ENCODE measurements at places on chromosomes 16 and 17. TPM values are rescaled to one million over a fixed set of nuclear protein-coding genes. Genes with fewer than 3 reads are reported as not detected.
A peak's percentile ranks its signal among the peaks of the same experiment; 100 is the strongest.

GRCh38 chr17:81228834-81229665, 6.3 kb upstream of the CEP131 start:
- no peak overlapping the region for H3K27ac ChIP-seq
- no peak for DNase-seq
- no peaks in the 10 kb centered on the region for H3K4me1 ChIP-seq
- peaks cover 9% of the 10 kb centered on the region for H3K36me3 ChIP-seq

DNA sequence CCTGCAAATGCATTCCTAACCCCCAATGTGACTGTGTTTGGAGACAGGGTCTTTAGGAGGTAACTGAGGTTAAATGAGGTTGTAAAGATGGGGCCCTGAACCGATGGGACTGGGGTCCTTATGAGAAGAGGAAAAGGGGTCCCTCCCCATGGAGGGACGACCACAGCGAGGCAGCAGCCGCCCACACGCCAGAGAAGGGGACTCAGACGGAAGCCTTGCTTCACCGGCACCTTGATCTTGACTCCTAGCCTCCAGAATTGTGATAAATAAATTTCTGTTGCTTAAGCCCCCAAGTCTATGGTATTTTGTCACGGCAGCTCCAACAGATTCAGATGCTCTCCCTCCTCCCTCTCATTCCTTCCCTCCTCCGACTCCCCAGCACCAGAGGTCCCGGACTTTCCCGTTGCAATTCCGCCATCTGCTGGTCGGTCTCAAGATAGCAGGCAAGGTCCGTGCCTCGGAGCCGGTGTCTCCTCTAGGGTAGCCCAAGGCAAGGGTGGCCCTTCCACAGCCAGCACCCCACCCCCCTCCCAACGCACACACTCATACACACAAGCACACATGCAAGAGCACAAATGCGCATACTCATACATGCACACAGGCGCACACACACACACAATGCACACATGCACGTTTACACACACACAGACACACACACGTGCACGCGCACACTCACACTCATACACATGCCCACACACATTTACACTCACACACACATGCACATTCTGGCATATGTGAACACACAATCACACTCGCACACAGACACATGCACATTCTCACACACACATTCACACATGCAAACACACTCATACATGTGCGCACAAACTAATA, 23.1 kb upstream of the C16orf78 start:
- H3K27ac ChIP-seq, result no peak overlapping the region
- H3K36me3 ChIP-seq, result no peaks in the 10 kb centered on the region
- peak; percentile 42 for DNase-seq
- H3K4me3 ChIP-seq, result no peak overlapping the region

The FOXN1 gene
- total RNA-seq, result 0.25 TPM

GRCh38 chr16:32116080-32116479, 137.0 kb upstream of the TP53TG3D start:
- no peaks in the 10 kb centered on the region for H3K27me3 ChIP-seq
- no peaks in the 10 kb centered on the region for H3K4me1 ChIP-seq
- H3K4me3 ChIP-seq, result no peak overlapping the region

The NECAB2 gene
- total RNA-seq, result 0.34 TPM

DNA sequence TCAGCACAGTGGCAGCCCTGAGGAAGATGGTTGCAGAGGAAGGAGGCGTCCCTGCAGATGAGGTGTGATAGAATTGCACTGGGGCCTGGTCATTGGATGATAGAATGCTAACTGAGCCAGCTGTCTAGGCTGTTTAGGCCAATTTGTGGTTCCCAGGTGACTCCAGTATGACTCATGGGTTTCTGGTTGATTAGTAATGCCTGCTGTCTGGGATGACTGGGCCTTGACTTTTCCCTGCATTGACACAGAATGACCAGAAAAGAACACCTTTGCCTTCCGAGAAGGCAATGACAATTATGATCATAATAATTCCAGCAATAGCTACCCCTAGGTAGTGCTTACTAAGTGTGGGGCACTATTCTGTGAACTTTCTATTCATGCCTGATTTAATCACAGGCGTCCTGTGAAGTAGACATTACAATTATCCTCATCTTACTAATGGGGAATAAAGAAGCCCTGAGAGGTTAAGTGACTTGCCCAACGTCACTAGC, 31.5 kb downstream of the USP43 start:
- no peak for DNase-seq
- no peaks in the 10 kb centered on the region for H3K4me1 ChIP-seq
- H3K4me3 ChIP-seq, result no peak overlapping the region
- H3K27ac ChIP-seq, result no peak overlapping the region
- H3K27me3 ChIP-seq, result no peaks in the 10 kb centered on the region

DNA sequence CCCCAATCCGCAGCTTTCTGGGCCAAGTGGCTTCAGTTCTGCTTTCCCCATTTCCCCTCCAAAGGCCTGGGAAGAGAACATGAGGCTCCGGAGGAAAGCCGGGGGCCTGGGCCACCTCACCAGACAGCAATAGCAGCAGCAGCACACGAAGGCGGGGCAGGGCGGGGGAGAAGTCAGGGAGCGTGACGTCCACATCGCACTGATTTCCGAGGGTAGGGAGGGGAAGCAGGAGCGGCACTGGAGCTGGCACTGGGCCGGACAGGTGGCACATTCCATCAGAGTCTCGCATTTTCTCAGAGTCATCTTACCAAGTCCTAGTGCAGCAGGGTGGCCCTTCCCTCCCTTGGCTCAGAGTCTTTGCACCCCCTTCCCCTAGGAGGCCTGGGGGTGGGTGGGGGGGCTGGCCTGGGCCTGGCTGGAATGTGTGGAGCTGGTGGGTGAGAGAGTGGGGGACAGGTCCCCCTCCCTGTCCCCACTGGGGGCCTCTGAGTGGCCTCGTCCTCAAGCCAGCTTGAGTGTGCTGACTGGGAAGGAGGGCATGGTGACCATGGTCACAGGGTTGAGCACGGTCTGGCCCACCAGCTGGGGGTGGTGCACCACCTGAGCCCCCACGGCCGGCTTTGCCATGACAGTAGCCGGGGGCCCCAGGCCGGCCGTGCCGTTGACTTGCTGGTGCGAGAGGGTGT, 14.3 kb downstream of the MNT start:
- H3K27ac ChIP-seq, result no peak overlapping the region
- no peaks in the 10 kb centered on the region for H3K27me3 ChIP-seq
- no peak for DNase-seq
- peaks cover 7% of the 10 kb centered on the region for H3K4me1 ChIP-seq
- no peak overlapping the region for H3K4me3 ChIP-seq
- peaks cover 5% of the 10 kb centered on the region for H3K36me3 ChIP-seq

DNA sequence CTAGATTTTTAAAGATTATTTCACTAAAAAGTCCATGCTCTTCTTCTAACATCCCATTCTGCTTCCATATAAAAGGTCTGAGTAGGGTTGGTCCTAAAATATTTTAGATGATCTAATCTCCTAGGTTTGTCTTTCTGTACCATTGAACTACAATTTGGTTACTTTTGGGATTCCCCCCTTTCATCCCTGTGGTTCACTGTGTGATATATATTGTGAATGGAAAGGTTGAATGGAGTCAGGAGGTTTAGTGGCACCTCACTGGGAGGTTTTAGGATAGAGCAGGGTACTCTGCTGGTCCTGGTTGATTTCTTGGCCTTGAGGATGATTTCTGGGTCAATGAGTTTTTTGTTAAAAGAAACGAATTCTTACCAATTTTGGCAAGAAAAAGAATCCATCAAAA, 29.5 kb downstream of the MAP2K6 start:
- no peaks in the 10 kb centered on the region for H3K4me1 ChIP-seq
- no peak for DNase-seq
- H3K36me3 ChIP-seq, result no peaks in the 10 kb centered on the region
- H3K27me3 ChIP-seq, result no peaks in the 10 kb centered on the region
- no peak overlapping the region for H3K4me3 ChIP-seq
- no peak overlapping the region for H3K27ac ChIP-seq

- H3K27me3 ChIP-seq, result no peaks in the 10 kb centered on the region
- H3K36me3 ChIP-seq, result peaks cover 8% of the 10 kb centered on the region
- no peaks in the 10 kb centered on the region for H3K4me1 ChIP-seq
- DNase-seq, result no peak
These were observed 70.5 kb upstream of the GNG13 start for GRCh38 chr16:870856-871561.
